ENCODE measurements at places on chromosomes 12 and 14.
A peak's percentile ranks its signal among the peaks of the same experiment; 100 is the strongest.

DNA sequence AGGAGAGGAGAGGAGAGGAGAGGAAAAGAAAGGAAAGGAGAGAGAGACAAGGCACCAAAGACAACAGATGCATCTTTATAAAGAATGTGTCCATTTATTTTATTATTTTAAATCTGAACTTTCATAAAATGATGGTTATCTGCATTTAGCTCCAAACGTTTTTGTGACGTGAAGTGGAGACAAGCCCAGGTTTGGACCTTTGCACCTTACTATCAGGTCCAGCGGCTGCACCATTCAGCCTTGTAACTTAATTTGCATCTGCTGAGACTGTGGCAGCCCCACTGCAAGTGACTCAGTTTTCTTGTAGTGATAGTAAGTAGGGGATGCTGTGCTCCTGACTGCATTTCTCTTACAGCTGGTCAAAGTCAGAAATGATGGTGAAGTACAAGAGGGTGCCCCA is 130.7 kb downstream of the NTF3 start:
- no peak for DNase-seq

DNA sequence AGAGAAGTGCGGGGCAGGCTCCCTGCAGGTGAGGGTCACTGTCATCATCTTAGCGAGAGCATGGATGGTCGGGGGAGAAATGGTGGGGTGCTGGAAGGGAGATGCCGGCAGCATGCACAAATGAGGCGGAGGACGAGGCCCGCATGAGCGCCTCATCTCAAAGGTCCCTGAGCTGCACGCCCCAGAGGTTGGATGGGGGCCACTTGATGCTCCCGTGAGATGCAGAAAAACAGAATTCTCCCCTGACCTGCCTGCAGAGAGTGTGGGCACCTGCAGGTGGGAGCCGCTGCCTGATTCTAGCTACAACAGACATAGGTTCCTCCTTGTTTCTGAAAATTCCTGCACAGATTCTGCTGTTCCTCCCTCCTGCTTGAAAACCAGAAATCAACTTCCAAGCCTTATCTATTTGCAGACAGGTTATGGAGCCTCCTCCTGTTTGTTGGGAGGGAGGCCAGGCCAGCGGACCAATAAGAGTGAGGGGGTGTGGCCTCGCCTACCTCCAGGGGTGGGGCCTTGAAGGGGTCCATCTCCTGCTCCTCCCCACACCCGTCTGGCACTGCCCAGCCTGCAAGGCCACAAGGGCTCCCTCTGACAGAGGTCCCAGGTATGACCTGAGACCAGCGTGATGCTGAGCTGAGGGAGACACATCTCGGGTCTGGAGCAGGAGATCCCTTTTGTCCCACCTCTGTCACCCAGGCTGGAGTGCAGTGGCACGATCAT is 67.2 kb downstream of the KDM2B start:
- no peak for DNase-seq

- no peak for DNase-seq
These were observed 11.1 kb downstream of the KRT77 start for GRCh38 chr12:52692254-52692653.

- DNase-seq: no peak
These were observed 615 bp downstream of the TARBP2 start for GRCh38 chr12:53501615-53502181.

DNA sequence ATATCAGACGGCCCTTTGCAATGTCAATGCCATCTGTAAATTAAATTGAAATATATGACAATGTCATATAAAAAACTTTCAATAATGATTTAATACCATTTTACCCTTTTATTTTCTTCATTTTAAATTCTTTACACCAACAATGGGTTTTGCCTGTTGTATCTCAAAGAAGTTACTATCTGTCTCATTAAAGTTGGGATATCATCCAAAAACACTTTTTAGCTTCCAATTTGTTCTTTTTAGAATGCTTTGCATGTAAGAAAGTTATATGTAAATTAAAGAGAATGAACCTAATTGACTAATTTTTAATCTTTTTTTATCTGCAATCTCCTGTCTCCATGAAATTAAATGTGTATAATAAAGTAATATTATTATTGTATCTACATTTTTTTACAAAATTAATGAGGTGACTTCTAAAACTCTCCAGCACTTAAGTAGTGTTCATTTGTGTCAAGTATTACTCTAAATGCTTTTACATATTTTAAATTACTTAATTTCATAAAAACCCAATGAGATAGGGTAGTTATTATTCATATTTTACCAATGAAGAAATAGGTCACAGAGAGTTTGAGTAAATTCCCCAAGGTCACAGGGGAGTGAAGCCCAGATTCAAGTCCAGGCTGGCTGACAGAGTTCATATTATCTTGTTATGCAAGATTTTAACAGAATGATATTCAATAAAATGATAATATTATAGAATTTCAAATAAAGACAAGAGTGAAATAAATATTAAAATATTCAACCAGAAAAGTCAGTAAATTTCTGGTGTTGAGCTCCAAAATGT is 673.0 kb upstream of the FLRT2 start:
- DNase-seq: no peak

- DNase-seq: no peak
These were observed 84.7 kb downstream of the ZNF664 start for GRCh38 chr12:124057691-124058090.

- no peak for DNase-seq
These were observed 5.9 kb downstream of the MMP17 start for GRCh38 chr12:131833896-131834641.

DNA sequence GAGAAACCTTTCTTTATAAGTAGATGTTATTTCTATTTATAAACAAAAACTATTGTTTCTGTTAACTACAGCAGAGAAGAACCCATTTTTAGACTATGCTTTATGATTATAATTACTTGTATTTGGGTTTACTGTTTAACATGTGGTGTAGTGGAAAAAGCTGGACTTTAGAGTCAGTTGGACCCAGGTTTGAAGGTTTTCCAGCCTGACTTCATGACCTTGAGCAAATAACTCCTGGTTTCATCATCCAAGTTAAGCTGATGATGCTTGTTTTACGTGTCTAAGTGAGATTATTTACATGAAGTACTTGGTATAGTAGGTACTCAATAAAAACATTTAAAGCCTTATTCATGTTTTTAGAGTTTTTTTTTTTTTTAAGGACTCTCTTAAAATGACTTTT is 221.8 kb upstream of the ARHGAP5 start:
- no peak for DNase-seq

GRCh38 chr14:22549981-22550673 is 38.9 kb downstream of the DAD1 start:
- peak; percentile 60 for DNase-seq

DNA sequence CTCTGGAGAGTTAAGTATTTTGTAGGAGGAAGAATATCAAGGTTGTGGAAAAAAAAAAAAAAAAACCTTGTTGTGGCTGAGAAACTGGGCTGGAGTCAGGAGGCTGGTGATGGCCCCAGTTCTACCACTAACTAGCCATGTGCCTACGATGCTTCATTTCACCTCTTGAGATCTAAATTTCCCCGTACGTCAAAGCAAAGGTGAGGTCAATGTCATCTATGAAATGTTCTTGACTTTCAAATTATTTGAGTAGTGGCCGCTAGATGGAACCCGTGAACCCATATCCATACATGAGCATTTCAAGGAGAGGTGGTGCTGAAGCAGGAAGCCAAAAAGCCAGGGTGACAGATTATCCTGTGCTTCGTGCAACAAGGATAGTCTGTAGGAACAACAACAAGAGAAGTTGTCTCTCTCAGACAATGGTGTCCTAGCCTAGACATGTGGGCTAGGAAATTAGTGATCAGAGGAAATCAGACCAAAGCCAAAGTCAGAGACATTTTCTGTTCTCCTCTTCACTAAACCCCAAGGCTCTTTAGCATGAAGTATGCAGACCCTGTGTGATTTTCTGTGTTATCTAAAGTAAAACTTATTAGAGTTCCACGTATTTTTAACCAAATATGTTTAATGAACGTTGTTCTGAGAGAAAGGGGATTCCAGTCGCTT is 95.5 kb upstream of the ETV6 start:
- peak; percentile 29 for DNase-seq

GRCh38 chr14:73249564-73250316 is 12.4 kb downstream of the PAPLN start:
- DNase-seq: no peak

- DNase-seq: no peak
These were observed 161.0 kb downstream of the RBM19 start for GRCh38 chr12:113804961-113805600.

DNA sequence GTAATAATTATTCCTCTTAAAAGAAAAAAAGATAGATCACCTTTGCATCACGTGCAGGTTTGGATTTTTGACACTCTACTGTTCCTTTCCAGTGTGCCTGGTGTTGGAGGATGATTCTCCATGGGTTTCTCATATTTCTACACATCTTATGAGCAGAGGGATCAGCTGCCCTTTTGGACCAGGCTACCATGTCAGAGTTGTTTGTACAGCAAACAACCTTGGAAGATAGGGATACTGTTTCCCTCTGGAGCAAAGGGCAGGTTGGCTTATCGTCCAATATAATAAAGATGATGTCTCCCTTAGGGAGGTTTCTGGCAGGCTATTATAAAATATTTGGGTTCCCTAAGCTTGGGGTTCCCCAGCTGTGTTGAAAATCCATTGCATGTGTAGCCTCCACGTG is 42.1 kb downstream of the DAO start:
- DNase-seq: no peak

DNA sequence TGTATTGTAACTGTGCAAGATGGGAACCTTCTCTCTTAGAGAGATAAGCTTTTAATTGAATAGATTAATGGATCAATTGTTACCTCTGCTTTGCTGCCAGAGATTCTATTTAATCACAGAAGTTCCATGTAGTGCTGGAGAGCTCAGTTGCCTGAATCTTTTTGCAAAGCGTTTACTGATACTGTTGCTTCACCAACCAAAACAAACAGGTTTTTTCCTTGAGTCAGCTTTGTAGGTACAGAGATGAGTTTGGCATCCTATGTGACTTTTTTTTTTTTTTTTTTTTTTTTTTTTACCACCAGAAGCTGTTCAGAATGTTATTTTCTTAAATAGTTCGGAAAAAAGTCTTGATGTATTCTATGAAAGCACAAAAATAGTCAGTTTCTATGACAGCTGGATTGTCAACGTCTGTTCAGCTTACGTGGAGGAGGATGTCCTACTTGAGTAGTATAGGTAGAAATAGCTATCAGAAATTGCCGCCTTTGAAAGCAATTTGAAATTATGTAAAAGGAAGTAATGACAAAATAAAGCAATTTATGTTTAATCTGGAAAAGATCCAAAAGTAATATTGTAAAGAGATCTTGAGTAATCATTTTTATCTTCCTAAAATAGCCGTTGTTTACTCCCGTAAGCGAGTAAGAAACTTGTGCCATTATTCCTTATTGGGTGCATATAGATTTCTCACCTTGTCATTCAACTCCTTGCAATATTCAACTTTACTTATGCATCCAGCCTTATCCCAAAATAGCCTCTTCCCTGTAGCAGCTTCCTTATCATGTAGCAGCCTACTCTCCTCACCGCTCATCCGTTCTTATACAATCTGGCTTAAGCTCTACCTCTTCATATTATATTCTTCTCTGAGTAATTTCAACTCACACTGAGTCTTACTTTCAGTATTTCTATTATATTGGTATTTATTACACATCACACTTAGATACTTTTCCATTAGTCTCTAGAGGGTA is 5.2 kb downstream of the LRRK2 start:
- no peak for DNase-seq

DNA sequence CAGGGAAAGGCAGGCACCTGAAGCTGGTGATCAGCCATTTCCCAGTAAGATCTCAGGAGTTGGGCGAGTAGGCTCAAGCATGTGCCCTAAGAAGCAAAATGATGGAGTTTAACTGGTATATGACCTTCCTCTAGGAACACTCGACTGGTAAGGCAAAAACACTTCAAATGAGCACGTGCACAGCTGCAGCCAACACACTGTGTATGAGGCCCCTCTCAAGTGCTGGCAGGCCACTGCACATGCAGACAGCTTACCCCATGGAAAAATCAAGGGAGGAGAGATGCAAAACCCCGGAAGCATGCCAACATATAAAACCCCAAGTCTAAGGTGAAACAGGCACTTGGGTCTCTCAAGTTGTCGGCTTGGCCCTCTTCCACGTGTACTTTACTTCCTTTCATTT is 39.2 kb downstream of the TTLL5 start:
- no peak for DNase-seq

DNA sequence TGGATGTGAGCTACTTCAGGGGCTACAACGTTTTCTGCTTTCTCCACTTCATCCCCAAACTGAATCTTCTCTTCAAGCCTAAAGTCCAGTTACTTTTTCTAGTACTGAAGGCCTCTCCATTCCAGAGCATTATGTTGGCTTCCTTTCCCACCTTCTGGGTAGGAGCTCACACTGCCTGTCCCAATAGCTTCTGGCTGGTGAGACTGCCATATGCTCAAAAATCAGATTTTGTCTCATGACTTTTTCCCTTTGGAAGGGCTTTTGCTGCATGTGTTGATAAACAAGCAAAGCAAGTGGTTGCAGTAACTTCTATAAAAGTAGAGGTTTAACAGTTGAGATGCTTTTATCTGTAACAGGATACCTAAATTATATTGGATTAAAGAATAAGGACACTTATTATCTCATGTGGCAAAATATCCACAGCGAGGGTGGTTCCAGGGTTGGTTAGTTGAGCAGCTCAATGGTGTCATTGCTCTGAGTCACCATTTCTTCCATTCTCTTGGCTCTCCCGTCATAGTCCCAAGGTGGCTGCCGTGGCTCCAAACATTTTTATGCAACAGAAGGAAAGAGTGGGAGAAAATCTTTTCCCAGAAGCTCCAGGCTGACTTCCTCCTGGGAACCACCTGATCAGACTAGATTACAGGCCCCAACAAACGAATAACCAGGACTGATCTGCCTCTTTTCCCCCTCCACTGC is 15.1 kb upstream of the PPFIBP1 start:
- DNase-seq: no peak

DNA sequence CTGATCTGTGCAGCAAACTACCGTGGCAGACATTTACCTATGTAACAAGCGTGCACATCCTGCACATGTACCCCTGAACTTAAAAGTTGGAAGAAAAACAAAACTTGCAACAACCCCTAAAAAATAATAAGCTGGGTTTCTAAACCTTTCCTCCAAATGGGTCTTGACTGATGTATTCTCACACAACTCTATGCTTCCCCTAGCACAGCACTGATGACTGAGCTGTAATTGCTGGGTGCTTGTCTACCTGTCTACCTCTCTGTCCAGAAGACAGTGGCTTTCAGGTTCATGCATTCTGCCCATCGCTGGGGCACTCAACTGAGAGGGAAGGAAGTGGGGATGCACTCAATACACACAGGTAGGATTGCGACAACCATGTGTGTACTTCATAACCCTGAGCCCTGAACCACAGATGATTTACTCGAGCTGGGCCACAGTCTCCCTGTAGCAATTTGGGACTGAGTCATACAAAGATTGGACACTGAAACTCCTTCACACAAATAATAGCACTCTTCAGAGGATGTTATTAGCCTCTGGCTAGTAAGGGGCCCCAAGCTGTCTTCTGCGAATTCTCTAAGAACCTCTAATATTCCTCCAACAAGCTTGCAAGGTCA is 44.8 kb upstream of the TMPO start:
- DNase-seq: no peak

GRCh38 chr12:130366159-130366558 is 28.5 kb downstream of the PIWIL1 start:
- no peak for DNase-seq

- no peak for DNase-seq
These were observed 59.2 kb downstream of the VWF start for GRCh38 chr12:6065131-6065862.

Measured in stimulated activated CD4-positive, alpha-beta T cell treated with anti-CD3 and anti-CD28 coated beads, Interleukin-4, amount 100 ng/mL, for 1 hour (primary cell).